Esophagus mucosa (tissue), 1 donor: ENCODE measurements at places on chromosomes 13 and 19. TPM values are rescaled to one million over a fixed set of nuclear protein-coding genes. Genes with fewer than 3 reads are reported as not detected.

Gene FAM32A
- 40.4 TPM for total RNA-seq

Gene PRRG2
- 13.2 TPM for total RNA-seq

- peak; percentile 57 for ATAC-seq
Measured at GRCh38 chr13:85509512-85509911, 289.7 kb downstream of the SLITRK6 start.

DNA sequence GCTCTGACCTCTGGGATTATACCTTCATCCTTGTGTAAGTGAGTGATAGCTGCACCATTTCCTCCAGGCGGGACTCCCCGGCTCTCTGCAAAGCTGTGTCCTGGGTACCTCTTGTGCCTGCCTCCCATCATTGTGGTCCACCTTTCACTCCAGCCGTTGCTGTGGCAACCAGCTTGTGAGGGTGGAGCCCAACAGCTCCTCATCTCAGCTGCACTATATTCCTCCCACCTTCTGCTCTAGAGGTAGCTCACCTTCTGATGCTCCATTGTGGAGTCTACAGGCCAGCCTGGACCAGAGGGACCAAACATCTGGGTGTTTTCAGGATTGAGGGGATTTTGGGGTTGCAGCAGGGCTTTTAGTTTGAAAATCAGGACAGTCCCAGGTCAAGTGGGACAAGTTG is 708.2 kb downstream of the UQCRFS1 start:
- no peak for ATAC-seq

GRCh38 chr13:81184556-81185265 is 843.8 kb upstream of the SPRY2 start:
- no peak for ATAC-seq

Gene ZNF564
- 4.1 TPM for total RNA-seq

DNA sequence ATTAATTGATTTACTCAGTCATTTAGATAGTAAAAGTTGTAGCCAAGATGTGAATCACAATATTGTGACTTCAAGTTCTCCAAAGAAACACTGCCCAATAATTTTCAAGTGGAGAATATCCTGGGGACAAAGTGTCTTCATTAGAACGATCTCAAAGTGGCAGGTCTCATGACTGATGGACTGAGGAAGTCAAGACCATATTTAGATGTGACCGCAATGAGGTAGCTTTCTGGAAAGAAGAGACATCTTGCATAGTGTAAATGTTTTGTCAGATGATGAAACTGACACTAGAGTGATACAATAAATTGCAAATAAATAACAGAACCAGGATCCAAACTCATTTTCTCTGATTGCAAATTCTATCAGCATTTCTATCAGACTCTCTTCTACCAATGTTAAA is 1476.9 kb downstream of the EFNB2 start:
- ATAC-seq: no peak

Gene UBA52
- 1,224 TPM for total RNA-seq

DNA sequence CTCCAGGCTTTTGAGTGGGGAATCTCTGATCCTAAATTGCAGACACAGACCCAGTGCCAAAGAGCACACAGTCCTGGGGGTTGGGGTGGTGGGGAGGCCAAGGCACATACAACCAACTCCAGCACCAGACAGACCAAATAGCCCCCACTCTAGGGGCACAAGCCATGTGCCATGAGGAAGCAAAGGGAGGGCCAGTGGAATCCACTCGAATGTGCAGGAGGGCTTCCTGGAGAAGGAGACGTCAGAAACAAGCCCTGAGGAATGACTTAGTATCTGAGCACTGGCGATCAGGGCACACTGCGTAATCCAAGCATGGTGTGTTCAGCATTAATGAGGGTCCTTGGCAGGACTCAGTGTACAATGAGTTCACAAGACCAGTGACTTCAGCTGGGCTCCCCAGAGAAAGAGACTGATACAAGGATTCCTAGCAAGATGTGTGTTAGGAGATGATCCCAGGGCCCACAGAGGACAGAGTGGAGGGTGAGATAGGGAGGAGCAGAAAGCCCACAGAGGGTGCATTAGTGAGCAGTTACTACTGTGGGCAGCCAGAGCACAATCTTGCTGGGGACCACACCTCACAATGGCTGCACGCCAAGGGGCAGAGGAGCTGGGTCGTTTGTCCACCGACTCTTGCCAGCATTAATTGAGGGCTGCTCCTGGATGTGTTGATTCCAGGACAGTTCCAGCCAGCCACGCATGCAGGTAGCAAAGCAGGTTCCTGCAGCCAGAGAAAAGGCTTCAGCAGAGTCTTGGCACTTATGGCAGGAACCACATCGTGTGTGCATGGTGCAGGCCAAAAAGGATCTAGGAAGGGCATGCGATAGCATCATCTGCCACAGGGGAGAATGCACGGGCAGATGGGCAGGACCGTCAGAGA is 152.6 kb upstream of the VSTM2B start:
- ATAC-seq: no peak

Gene AMH
- 0.56 TPM for total RNA-seq

Gene LPAR2
- total RNA-seq: 7.6 TPM

- ATAC-seq: no peak
Measured at GRCh38 chr13:50133358-50133953, 118.2 kb downstream of the KCNRG start.

DNA sequence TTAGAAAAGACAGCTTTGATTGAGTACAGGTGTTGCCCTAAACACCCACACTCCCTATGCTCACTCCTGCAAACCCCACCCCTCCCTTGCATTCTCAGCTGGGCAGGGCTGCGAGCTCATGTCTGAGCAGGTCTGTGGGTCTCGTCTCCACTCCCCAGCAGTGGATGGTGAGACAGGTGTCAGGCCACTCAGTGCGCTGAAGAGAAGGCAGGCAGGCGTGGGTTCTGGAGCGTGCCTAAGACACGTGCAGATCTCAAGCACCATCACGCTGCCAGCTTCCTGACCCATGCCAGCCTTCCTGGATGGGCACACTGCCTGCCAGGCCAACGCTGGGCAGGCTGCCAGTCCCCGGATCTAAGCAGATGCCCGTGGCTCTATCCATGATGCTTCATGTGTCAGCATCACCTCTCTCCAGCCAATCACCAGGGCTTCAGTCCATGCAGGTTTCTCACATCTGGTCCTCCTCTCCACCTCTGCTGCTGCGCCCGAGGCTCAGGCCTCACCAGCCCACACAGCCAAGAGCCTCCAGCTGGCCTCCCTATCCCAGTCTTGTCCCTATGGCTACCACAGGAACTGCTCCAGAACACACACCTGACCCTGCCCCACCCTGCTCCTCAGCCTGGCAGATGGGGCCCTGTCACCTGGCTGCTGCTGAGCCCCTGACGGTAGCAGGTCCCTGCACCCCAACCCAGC is 42.6 kb downstream of the EPS15L1 start:
- ATAC-seq: peak; percentile 96

Gene CYSLTR2
- 0.24 TPM for total RNA-seq

DNA sequence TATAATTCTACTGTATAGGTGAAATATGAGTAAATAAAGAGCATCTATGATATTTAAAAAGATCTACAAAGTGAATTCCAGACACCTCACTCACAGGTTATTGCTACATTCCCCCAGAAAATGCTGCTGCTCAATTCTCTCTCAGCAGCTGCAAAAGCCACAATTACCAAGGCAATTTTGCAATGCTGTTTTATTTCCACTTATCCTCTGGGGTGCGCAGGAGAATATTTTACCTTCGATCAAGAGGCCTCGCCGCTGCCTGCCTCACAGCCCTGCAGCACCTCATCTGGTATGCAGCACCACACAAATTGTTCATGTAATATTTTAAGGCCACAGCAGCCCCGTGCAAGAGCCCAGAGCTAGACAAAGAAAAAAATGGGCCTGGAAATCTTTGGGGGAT is 333.2 kb downstream of the DNAJC15 start:
- ATAC-seq: no peak

DNA sequence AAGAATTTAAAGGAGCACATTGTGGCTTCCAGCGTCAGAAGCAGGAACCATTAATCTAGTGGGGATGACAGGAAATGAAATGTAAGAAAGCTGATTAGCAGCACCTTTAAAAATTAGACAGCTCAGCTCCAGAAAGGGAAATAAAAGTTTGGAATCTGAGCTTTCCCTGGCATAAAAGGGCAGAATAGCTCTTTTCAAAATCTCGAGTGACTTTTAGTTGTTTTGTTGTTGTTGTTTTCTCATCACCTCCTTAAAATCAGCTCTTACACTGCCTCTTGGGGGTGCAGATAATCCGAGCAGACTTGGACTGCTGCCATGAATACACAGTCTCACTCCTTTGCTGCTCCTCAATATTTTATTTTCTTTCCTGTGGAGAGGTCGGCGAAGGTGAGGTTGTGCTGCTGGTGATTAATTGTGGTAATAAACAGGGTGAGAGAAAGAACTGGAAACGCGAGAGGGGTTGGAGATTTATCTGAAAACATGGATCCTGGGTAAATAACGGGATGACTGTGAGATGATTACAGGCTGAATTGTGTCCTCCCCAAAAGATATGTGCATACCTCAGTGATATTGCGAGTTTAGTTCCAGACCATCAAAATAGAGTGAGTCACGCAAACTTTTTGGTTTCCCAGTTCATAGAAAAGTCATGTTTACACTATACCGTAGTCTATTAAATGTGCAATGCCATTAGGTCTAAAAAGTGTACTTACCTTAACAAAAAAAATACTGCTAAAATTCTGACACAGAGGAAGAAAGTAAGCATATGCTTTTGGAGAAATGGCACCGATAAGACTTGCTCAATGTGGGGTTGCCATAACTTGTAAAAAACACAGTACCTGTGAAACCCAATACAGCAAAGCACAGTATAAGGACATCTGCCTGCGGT is 787.7 kb downstream of the UQCRFS1 start:
- ATAC-seq: no peak

GRCh38 chr13:28576067-28576466 is 81.1 kb upstream of the FLT1 start:
- ATAC-seq: no peak

DNA sequence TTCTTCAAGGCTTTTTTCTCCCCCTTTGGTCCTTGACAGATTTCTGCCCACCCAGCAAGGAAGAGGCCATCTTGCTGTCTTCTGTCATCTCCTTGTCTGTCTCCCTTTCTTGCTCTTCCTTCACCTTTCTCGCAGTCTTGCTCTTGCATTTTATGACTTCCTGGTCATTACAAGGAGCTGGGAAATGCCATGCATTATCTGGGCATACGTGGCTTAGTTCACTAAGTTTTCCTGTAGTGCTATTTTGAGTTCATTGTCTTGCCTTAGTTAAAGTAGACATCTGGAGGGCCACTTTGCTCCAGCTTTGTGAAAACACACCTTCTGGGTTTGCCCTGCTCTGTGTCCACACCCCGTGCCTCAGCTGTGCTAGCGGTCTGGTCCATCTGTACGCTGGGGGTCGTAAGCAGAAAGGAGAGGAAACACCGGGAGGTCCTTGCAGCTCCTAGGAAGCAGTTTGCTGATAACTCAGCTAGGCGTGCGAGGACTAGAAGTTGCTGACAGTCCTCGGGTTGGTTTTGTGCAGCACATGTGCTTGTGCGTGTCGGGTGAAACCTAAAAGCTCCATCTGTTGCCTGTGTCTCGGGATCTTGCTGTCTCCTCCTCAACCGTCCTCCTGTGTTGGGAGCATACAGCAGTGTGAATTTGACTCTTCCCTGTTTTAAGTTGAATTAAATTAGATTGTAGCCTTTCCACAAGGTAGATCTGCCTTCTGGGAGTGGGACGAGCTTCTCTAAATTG is 59.4 kb downstream of the ARHGEF7 start:
- ATAC-seq: no peak

GRCh38 chr13:51689663-51689996 is 105.4 kb downstream of the WDFY2 start:
- ATAC-seq: no peak

Gene C19orf38
- not detected for total RNA-seq

GRCh38 chr19:42333018-42333417 is 7.6 kb downstream of the MEGF8 start:
- ATAC-seq: no peak

DNA sequence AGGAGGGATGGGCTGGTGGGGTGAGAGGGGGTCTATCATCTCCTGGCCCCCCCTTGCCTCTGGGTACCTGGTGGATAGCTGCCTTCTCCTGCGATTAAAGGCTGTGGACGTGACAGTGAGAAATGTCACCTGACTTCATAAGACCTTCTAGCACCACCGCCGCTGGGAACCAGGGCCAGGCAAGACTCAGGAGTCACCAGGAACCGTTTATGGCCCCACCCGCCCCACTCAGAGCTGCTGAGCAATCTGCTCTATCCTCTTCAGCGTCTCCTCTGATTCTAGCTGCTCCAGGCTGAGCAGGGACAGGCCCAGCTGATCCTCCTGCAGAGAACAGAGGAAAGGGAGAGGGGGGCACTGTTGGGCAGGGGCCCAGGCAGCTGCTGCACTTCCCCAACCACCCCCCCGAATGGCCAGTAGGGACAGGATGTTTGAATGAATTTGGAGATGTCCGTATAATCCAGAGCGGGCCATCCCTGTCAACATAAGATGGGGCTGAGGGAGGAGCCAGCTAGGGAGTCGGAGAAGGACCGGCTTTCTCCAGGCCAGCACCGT is 10.9 kb downstream of the KLC3 start:
- ATAC-seq: peak; percentile 10

- ATAC-seq: no peak
Measured at GRCh38 chr13:107808389-107808788, 406.9 kb downstream of the LIG4 start.
